Right renal pelvis (tissue), 4 donors: ENCODE measurements at places on chromosomes 12 and 14.
A peak's percentile ranks its signal among the peaks of the same experiment; 100 is the strongest.

DNA sequence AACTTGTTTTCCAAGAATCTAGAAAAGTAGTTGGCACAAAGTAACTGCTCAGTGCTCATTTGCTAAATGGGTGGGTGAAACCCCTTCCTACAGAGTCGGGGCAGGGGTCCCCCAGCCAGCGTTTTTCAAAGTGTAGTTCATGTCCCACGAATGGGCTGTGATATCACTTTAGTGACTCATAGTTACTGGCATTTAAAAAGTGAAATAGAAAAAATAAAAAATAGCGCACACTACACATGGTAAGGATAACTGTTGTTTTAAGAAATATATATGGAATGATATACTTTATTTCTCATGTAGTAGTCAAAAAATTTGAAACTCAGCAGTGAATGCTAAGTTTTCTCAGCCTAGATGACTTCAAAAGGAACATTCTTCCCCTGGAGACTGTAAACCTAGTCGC lies 250.4 kb downstream of the CHST11 start:
- DNase-seq = no peak

- DNase-seq = no peak
These were observed 20.6 kb downstream of the PKP2 start for GRCh38 chr12:32876004-32876403.

- no peak for DNase-seq
These were observed 16.4 kb upstream of the LRP10 start for GRCh38 chr14:22854963-22855724.

DNA sequence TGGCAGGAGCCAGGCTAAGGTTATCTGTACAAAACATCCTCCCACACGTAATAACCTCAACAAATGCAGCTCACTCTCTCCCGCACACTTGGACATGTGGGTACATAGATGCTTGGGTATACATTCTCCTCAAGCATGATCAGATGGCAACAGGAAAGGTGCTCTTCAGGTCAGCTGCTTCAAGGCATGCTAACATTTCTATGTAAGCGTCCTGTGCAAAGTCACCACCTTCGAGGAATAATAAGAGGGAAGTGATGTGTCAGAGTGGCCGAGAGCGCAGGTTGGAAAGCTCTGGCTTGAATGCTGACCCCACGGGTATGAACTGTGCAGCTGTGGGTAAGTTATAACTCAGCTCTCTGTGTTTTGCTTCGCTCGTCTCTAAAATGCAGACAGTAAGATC lies 24.2 kb upstream of the SLC6A12 start:
- DNase-seq = no peak

GRCh38 chr12:52499806-52500560 lies 6.9 kb upstream of the KRT6A start:
- no peak for DNase-seq

- no peak for DNase-seq
These were observed 59.2 kb upstream of the ZDHHC17 start for GRCh38 chr12:76704693-76705092.

GRCh38 chr12:115177899-115178298 lies 493.9 kb upstream of the TBX3 start:
- DNase-seq = no peak

GRCh38 chr14:23392613-23393012 lies 15.5 kb downstream of the MYH6 start:
- no peak for DNase-seq

DNA sequence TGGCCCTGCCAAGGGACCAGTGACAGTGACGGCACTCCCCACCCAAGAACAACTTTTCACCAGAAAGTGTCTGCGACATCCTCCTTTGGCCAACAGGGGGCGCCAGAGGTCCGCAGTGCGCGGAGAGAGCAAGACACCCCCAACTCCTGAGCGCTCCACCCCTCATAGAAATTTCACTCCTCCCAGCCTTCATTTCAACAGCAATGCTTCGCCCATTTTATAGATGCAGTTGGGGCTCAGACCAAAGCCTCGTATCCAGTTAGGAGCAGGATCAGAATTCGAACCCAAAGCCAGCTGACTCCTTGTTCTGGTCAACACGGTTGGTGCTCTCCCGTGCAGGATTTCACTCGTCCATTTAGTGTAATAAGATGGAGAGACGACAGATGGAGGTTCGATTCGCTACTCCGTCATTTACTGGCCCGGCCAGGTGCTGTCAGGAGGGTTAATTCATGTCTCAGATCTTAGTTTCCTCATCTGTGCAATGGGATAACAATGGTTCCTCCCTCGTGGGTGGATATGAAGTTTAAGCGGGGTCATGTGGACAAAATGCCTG lies 2.4 kb upstream of the POP5 start:
- DNase-seq = no peak

GRCh38 chr12:122399592-122400373 lies 22.7 kb downstream of the CLIP1 start:
- no peak for DNase-seq

DNA sequence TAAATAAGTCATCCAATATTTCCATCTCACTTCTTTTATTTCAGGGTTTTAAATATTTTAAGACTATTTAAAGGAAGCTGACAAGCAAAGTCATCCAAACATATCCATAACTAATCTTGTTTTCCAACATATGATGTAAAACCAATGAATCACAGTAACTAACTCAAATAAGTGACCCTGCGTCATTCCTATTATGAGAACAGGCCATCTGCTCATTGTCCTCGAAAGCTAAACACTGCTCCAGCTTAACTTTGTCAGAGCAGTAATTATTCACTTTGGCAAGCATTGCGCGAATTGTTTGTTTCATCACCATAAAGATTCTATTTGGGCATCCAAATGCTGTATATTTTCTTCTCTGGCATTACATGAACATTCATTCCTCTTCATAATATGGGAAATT lies 99.1 kb downstream of the CAPZA3 start:
- DNase-seq = no peak

DNA sequence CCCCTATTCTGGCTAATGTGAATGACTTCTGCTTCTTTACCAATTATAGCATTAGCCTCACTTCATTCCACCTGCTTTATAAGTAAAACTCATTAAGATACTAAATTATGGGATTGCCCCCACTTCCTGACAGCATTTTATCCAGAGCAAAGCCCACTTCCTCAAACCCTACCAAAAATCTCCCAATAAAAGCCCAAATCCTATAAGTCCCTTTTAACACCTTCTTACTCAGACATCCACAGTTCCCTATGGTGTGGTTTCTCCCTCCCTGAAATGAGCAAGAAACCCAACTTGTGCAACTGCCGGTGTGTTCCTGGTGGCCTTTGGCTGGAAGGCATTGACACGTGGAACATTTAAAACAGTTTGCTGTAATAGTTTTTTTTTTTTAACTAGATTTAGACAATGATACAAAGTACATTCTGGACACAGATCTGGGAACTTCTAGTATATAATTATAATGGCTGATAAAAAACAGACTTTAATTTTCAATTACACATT lies 53.1 kb downstream of the BRMS1L start:
- DNase-seq = no peak

DNA sequence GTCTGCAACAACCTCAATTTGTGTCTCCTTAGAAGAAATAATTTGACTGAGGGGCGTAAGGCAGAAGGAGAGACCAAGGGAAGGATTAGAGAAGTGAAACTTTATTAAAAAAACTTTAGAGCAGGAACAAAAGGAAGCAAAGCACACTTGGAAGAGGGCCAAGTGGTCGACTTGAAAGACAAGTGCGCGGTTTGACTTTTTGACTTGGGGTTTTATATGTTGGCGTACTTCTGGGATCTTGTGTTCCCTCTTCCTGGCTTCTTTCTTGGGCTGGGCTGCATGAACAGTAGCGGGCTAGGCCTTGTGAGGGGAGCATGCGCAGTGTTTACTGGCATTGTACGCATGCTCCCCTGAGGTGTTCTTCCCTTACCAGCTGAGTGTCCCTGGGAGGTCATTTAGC lies 369.3 kb upstream of the DCN start:
- DNase-seq = no peak

DNA sequence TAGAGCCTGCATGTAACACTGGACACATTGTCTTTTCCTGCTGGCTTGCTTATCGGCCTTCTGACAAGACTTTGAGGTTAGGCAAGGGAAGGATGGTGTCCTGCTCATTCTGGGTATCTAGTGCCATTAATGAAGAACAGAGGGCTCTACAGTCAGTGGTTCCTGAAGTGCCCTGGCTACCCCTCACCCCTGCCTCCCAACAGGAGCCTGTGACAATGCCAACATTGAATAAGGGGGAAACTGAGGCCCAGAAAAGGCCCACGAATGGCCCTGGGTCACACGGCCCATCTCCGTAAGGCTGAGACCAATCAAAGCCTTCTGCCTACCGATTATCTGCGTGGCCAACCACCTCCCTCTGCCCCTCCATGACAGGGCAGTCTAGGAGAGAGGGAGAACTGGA lies 2.1 kb downstream of the IFI27L2 start:
- no peak for DNase-seq

- DNase-seq = no peak
These were observed 450.4 kb downstream of the LRFN5 start for GRCh38 chr14:42057111-42057510.

GRCh38 chr12:41485203-41485602 lies 297.1 kb downstream of the PDZRN4 start:
- DNase-seq = no peak

DNA sequence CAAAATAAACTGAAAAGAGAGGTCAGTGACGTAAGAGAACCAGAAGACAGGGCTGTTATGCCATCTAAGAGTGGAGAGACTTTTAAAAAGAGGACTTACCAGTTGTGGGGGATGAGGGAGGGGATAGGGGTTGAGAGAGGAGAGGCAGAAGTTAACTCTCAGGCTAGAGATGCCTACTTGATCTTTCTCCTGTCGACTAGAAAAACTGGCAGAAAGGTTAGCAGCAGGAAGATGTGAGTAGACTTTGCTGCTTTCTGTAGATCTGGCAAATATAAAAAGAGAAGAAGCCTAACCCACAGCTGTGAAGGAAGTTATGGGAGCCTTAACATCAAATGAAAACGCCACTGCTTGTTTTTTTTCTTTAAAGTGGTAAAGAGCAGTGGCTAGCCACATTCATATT lies 10.7 kb downstream of the CREBL2 start:
- no peak for DNase-seq

- no peak for DNase-seq
These were observed 16.6 kb downstream of the TAMALIN start for GRCh38 chr12:52023182-52023975.

DNA sequence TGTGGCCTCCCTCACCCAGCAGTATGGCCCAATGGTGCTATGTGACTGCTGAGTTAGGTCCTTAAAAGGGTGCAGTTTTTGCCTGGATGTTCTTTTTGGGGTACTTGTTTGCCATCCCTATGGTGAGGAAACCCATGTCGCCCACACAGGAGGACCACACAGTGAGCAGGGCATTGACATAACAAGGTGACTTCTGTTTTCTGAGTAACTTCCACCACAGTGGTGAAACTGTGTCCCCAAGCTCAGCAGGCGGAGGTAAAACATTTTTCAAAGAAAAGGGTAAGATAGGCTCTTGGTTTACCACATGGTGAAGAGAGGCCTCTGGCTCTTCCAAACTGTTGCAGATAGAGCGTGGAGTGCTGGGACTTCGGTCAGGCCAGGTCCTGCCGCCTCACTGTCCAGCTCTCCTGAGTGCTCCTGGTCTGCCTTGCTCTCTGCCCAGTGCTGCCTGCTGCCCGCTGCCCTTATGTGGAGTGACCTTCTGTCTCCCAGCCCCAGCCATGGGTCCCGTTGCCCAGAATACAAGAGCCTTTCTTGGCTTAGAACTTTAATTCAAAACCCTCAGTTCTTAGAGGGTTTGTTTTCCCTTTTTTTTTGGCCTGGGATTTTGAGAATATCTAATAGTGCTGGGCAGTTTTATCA lies 54.0 kb downstream of the TRAF3 start:
- no peak for DNase-seq

DNA sequence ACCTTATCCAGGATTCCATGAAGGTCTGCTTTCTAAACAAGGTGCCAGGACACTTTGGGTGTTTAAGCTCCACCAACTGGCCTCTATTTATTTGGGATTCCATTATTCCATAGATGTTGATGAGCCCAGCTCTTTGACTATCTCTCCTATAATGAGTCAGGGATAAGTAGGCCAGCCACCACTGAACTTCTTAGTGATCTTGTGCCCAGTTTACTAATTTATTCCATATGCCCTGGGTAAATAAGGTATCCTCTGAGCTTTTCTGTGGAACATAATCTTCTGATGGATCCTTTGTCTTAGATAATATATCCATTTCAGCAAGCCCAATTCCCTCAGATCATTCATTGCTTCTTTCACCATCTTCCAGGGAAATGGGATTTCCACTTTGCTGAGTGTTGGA lies 535.0 kb downstream of the FOXG1 start:
- DNase-seq = no peak

- DNase-seq = no peak
These were observed 9.2 kb upstream of the RAD52 start for GRCh38 chr12:958588-959123.

- no peak for DNase-seq
These were observed 15.0 kb downstream of the GABARAPL1 start for GRCh38 chr12:10227648-10228047.

- no peak for DNase-seq
These were observed 20.4 kb downstream of the SAV1 start for GRCh38 chr14:50647753-50648152.

GRCh38 chr14:61925043-61925442 lies 162.8 kb downstream of the SNAPC1 start:
- no peak for DNase-seq

- peak; percentile 23 for DNase-seq
These were observed 240.0 kb upstream of the CPNE8 start for GRCh38 chr12:39145175-39145999.

DNA sequence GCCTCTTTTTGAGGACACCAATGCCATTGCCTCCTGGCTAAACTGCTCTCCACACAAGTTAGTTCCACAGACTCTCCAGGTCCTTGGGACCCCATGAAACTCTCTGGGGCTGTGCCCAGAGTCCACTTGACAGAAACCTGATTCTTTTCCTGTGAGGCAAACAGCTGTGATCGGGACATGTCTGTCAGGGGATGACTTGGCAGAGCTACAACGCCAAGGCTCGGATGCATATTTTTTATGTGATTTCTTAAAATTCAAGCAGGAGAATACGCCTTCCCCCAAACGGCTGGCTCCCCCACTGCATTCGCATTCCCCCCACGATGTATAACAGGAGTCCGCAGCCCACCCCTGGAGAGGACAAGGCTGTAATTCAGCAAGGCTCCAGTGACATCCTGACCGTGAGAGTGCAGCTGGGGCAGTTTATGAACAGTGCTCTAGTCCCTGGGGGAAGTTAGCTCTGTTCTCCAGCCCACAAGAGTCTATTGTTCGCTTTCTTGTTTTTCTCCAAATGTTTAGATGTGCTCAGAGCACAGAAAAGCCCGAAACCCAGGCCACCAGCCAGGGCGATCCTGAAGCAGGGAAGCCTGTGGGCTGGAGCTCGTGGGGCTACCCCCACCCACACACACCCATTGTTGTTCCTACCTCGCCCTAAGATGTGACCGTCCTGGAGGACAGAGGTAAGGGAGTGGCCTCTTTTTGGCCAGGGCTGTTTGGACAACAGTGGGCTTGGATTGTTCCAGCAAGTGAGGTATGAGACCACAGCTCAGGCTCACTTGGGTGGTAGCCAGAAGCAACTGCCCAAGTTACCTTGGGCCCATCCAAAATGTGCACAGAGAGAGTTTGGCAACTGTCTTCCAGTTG lies 159.5 kb downstream of the ZFP36L1 start:
- DNase-seq = peak; percentile 72

- no peak for DNase-seq
These were observed 76.3 kb upstream of the PPP4R3A start for GRCh38 chr14:91586410-91586809.

- DNase-seq = peak; percentile 34
These were observed 1.0 kb downstream of the PCNX1 start for GRCh38 chr14:70907996-70908934.

- no peak for DNase-seq
These were observed 184.3 kb downstream of the CCDC91 start for GRCh38 chr12:28374556-28374955.

- no peak for DNase-seq
These were observed 37.0 kb downstream of the BTG1 start for GRCh38 chr12:92108651-92109050.

- DNase-seq = no peak
These were observed 1021.9 kb downstream of the LRFN5 start for GRCh38 chr14:42628602-42629001.
